Activated naive CD8-positive, alpha-beta T cell treated with anti-CD3 and anti-CD28 coated beads, Interleukin-2, amount 50 U/mL, for 24 hours (primary cell): ENCODE measurements at places on chromosomes 6 and 20.

DNA sequence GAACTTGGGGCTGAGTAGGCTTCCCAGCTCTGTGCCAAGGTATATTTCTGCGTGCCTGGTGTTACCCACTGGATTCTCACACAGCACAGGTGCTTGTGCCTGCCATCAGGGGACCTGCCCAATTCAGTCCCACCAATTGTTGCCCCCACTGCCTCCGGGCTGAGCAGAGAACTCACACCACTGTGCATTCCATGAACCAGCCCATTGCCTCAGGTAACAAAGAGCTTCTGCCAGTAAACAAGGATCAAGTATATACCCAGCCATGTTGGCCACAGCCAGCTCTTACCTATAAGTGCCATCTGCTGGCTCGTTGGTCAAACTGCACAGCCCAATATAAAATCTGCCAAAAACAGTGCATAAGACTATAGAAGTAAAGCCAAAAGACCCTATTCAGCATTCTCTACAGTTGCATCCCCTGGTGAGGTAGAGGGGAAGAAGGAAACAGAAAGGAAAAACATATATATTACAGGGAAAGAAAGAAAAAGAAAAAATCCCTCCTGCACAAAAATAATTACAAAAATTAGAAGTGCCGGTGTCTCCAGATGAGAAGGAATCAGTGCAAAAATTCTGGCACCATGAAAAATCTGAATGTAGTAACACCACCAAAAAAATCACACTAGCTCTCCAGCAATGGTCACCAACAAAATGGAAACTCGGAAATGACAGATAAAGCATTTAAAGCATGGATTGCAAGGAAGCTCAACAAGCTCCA is 241.4 kb downstream of the IBTK start:
- no peaks in the 10 kb centered on the region for H3K36me3 ChIP-seq
- no peak overlapping the region for H3K4me3 ChIP-seq
- H3K27ac ChIP-seq = no peak overlapping the region
- no peaks in the 10 kb centered on the region for H3K4me1 ChIP-seq

- no peaks in the 10 kb centered on the region for H3K36me3 ChIP-seq
- H3K27ac ChIP-seq = peak overlapping the region; percentile 97
- no peaks in the 10 kb centered on the region for H3K27me3 ChIP-seq
- H3K4me1 ChIP-seq = peaks cover 41% of the 10 kb centered on the region
Observed at GRCh38 chr6:41707565-41708200, 27.7 kb downstream of the TFEB start.

GRCh38 chr6:119310486-119311036 is 39.0 kb downstream of the MAN1A1 start:
- no peak for DNase-seq
- peaks cover 65% of the 10 kb centered on the region for H3K4me1 ChIP-seq
- H3K4me3 ChIP-seq = no peak overlapping the region
- H3K27ac ChIP-seq = no peak overlapping the region
- peaks cover 13% of the 10 kb centered on the region for H3K36me3 ChIP-seq

DNA sequence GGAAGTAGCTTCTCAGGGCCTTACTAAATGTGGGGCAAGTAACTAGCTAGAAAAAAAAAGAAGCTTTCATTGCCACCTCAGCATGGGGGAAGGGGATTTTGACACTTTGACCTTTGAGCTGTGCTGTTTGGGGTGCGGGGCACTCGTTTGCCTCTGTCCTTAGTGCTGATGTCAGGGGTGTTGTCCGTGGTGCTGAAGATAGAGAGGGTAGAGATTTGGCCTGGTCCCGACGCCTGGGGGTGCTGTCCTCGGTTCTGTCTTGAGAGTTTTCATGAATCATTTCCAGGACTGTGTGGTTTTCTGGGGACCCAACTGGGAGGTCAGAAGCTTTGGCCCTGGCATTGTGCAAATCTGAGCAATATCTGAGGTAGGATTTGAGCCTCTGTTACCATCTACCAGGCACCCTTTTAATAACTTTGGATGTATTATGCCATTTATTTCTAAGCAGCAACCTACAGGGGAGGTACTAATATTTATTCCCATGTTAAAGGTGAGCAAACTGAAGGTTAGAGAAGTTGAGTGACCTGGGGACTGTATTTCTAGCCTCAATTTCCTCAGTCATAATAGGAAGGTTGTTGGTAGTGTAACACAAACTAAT is 78.0 kb downstream of the DLGAP4 start:
- no peaks in the 10 kb centered on the region for H3K4me1 ChIP-seq
- peaks cover 10% of the 10 kb centered on the region for H3K27me3 ChIP-seq
- DNase-seq = peak; percentile 49
- H3K27ac ChIP-seq = no peak overlapping the region

- H3K4me1 ChIP-seq = no peaks in the 10 kb centered on the region
- no peak overlapping the region for H3K4me3 ChIP-seq
- H3K27ac ChIP-seq = no peak overlapping the region
- DNase-seq = peak; percentile 4
- H3K27me3 ChIP-seq = peaks cover 6% of the 10 kb centered on the region
Observed at GRCh38 chr20:20780127-20780824, 67.8 kb upstream of the RALGAPA2 start.

GRCh38 chr6:161091972-161092701 is 100.6 kb downstream of the MAP3K4 start:
- H3K4me1 ChIP-seq = no peaks in the 10 kb centered on the region
- H3K27ac ChIP-seq = no peak overlapping the region
- H3K27me3 ChIP-seq = no peaks in the 10 kb centered on the region
- DNase-seq = no peak
- no peak overlapping the region for H3K4me3 ChIP-seq

- H3K27me3 ChIP-seq = peaks cover 2% of the 10 kb centered on the region
- no peak for DNase-seq
- no peak overlapping the region for H3K4me3 ChIP-seq
- no peaks in the 10 kb centered on the region for H3K4me1 ChIP-seq
Observed at GRCh38 chr20:2602046-2602735, 50.2 kb upstream of the NOP56 start.

GRCh38 chr20:16609066-16609465 is 35.8 kb upstream of the KIF16B start:
- no peaks in the 10 kb centered on the region for H3K4me1 ChIP-seq
- H3K36me3 ChIP-seq = no peaks in the 10 kb centered on the region
- peaks cover 8% of the 10 kb centered on the region for H3K27me3 ChIP-seq
- no peak overlapping the region for H3K27ac ChIP-seq

DNA sequence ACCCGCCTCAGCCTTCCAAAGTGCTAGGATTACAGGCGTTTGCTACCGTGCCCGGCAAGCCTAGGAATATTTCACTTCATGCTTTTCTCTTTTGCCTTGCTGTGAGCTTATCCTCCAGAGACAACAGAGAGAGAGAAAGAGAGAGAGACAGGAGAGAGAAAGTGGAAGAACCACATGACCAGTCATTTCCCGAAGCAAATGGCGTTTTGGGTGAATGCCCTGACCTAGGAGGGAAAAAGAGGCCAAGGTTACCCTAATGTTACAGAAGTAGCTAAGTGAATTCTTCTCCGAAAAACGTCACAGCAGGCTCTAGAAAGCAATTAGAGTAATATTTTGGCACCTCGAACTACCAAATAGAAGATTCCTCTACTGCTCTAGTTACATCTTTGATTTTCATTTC is 9.1 kb downstream of the SGK1 start:
- H3K27ac ChIP-seq = no peak overlapping the region
- no peaks in the 10 kb centered on the region for H3K27me3 ChIP-seq
- peaks cover 3% of the 10 kb centered on the region for H3K4me1 ChIP-seq
- no peak for DNase-seq
- H3K36me3 ChIP-seq = no peaks in the 10 kb centered on the region

DNA sequence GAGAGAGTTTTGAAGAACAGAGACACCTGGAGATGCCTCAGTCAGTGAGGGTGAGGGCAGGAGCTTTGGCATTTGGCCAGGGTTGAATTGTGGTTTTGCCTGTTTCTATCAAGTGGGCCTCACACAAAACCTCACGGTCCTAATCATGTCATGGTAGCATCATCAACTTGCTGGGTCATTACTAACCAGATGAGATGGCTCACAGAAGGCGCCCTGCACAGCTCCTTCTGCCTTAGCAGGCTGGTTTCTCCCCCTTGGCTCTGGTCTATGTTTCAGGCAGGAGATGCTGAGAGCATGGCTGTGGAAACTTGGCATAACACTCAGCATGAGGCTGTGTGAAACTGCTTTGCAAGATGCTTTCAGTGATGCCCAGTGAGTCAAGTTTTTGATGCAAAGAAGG is 99.3 kb downstream of the LRRC1 start:
- DNase-seq = peak; percentile 63
- H3K36me3 ChIP-seq = peaks cover 4% of the 10 kb centered on the region
- H3K27me3 ChIP-seq = no peaks in the 10 kb centered on the region
- H3K4me3 ChIP-seq = no peak overlapping the region

DNA sequence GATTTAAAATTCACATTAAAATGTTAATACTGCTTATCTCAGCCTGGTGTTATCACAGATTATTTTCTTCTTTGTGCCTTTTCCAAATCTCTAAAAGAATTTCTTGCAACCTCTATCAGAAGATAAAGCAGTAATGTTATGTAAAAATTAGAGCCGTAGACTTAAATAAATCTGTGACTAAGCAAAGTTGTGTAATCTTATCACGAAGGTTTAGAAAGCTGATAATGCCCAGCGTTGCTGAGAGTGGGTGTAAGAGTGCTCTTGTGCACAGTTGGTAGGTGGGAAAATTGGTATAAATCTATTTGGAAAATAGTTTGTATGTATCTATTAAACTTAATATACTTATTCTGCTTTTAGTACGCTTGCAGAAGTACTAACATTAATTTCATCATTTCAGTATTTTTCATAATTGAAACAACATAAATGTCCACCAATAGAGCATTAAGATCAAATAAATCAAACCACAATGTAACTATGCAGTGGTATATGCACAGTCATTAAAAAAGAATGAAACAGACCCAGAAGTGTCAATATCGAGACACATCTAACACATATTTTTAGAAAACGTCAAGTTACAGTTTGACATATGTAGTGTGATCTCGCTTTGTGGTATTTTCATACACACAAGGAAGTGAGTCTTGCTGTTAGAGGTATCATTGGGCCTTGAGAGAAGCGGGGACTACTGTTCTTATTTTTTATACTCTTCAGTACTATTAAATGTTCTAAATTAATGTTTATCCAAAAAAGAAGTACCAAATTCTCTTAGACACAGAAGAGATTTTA is 54.4 kb upstream of the PBOV1 start:
- H3K27ac ChIP-seq = no peak overlapping the region
- no peak for DNase-seq

- DNase-seq = no peak
- H3K4me3 ChIP-seq = no peak overlapping the region
- no peaks in the 10 kb centered on the region for H3K4me1 ChIP-seq
Observed at GRCh38 chr6:165721356-165721755, 58.3 kb upstream of the PDE10A start.

DNA sequence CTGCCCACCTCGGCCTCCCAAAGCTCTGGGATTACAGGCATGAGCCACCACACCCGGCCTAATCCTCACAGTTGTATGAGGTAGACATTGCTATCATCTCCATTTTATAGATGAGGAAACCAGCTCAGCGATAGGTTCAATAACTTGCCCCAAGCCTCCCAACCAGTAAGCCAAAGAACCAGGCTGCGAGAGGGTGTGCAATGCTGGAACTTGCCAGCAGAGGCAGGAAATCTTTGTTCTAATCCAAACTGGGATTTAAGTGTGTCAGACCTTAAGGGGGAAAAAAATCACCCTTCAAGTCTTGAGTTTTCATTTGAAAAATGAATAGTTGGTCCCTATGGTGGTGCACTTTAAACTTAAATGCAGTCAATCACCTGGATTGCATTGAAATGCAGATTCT is 20.1 kb upstream of the RNGTT start:
- no peak overlapping the region for H3K4me3 ChIP-seq
- no peak for DNase-seq
- H3K27me3 ChIP-seq = no peaks in the 10 kb centered on the region
- H3K27ac ChIP-seq = no peak overlapping the region
- H3K36me3 ChIP-seq = no peaks in the 10 kb centered on the region

GRCh38 chr6:28947831-28948270 is 24.1 kb upstream of the TRIM27 start:
- DNase-seq = no peak
- no peak overlapping the region for H3K4me3 ChIP-seq
- H3K27me3 ChIP-seq = peaks cover 9% of the 10 kb centered on the region

- H3K4me3 ChIP-seq = no peak overlapping the region
- H3K36me3 ChIP-seq = no peaks in the 10 kb centered on the region
- no peaks in the 10 kb centered on the region for H3K27me3 ChIP-seq
- H3K27ac ChIP-seq = no peak overlapping the region
- no peak for DNase-seq
Observed at GRCh38 chr6:25290306-25291060, 11.3 kb downstream of the CARMIL1 start.

DNA sequence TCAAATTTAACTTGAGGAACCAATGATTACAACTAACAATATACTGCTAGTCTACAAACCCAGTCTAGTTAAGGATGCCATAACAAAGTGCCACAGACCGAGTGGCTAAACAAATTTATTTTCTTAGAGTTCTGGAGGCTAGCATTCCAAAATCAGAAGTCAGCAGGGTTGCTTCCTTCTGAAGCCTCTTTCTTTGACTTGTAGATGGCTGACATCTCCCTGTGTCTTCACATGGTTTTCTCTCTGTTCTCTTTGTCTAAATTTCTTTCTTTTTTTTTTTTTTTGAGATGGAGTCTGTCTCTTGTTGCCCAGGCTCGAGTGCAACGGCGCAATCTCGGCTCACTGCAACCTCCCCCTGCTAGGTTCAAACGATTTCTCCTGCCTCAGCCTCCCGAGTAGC is 56.1 kb downstream of the NCOA3 start:
- DNase-seq = no peak
- peaks cover 23% of the 10 kb centered on the region for H3K36me3 ChIP-seq
- no peak overlapping the region for H3K27ac ChIP-seq
- peaks cover 57% of the 10 kb centered on the region for H3K4me1 ChIP-seq

GRCh38 chr20:47727909-47728361 is 57.3 kb downstream of the SULF2 start:
- H3K4me3 ChIP-seq = peak overlapping the region; percentile 79
- H3K36me3 ChIP-seq = no peaks in the 10 kb centered on the region
- peak overlapping the region; percentile 96 for H3K27ac ChIP-seq
- H3K27me3 ChIP-seq = no peaks in the 10 kb centered on the region
- no peak for DNase-seq
- peaks cover 33% of the 10 kb centered on the region for H3K4me1 ChIP-seq
